NCI-H774 (cell line): ENCODE measurements at places on chromosomes 6 and 20.

DNA sequence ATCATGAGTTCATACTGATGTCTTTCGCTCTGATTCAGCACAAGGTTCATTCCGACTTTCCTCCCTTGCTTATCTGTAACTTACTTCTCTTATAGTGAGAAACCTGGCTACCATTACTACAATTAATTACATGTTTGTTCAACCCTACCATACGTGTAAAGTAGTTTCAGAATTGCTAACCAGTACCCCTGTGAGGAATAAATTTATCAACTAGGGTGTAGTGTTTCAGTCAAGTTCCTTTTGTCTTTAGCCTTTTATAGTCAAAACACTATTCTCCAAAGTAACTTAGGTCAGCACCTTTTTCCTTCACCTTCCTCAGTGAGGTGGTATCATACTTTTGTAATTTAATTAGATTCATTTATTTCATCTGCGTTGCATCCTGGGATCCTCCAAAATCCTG is 64.9 kb downstream of the MAP3K4 start:
- no peak for DNase-seq

- no peak for DNase-seq
Measured at GRCh38 chr20:55386686-55387085, 618.6 kb downstream of the CBLN4 start.

GRCh38 chr6:137387096-137387764 is 107.0 kb downstream of the OLIG3 start:
- no peak for DNase-seq

GRCh38 chr20:46366826-46367225 is 39.6 kb downstream of the ELMO2 start:
- no peak for DNase-seq

DNA sequence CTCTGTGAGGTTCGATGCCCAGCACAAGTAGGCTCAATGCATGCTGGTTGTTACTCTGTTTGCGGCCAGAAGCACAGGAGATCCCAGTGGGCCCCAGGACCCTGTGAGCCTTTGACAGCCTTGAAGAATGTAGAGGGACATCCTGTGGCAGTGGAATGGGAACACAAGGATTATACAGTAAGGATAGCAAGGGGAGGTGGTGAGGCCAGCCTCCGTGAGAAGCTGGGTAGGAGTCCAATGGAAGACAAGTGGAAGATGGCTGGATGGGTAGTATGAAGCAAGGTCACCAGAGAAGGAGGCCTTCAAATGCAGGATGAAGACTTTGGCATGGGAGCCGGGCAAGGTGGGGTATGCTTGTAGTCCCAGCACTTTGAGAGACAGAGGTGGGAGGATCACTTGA is 622.9 kb upstream of the CDH4 start:
- DNase-seq = no peak

GRCh38 chr6:166257911-166258318 is 50.3 kb downstream of the PRR18 start:
- DNase-seq = no peak

DNA sequence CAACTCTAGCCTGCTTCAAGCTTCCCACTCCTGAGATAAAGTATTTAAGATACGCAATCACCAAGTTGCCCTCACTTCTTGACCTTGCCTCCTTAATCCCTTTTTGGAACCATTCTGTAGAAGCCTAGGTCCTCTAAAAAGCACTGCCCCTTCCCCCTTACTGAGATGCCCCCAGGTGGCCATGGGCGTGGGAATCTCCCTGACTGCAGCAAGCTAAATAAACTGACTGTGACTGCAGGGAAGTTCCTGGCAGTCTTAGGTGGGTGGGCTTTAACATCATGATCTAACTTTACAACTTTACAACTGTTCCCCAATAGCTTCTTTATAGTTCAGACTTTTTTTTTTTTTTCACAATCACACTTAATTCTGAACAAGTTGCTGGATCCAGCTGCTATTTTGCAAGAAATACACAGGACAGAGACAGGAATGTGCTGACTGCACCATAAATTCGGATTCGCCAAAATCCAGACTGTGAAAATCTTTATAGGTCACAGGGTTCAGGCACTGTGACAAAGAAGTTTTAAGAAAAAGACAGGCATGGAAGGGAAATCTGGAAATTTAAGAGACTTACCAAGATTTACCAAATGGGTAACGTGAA is 344.2 kb upstream of the SULF2 start:
- DNase-seq = no peak

GRCh38 chr6:11672256-11672655 is 106.3 kb downstream of the ADTRP start:
- no peak for DNase-seq

- no peak for DNase-seq
Measured at GRCh38 chr6:165245287-165245686, 64.1 kb downstream of the C6orf118 start.

DNA sequence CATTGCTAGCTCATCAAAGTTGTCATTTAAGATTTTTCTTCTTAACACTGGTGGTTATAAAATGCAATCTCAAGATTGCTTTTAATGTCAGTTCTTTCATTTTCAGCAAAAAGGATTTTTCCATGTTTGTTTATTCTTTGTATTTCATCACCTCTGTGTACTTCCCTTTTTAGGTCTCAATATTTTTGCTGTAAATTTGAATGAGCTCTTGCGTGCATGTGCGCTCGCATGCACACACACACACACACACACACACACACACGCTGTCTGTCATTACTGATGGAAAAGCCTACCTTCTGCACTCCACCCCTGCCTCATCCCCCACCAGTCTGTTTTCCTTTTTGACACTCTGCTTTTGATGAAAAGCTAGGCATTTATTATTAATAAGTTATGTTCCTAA is 85.3 kb upstream of the FYN start:
- no peak for DNase-seq

DNA sequence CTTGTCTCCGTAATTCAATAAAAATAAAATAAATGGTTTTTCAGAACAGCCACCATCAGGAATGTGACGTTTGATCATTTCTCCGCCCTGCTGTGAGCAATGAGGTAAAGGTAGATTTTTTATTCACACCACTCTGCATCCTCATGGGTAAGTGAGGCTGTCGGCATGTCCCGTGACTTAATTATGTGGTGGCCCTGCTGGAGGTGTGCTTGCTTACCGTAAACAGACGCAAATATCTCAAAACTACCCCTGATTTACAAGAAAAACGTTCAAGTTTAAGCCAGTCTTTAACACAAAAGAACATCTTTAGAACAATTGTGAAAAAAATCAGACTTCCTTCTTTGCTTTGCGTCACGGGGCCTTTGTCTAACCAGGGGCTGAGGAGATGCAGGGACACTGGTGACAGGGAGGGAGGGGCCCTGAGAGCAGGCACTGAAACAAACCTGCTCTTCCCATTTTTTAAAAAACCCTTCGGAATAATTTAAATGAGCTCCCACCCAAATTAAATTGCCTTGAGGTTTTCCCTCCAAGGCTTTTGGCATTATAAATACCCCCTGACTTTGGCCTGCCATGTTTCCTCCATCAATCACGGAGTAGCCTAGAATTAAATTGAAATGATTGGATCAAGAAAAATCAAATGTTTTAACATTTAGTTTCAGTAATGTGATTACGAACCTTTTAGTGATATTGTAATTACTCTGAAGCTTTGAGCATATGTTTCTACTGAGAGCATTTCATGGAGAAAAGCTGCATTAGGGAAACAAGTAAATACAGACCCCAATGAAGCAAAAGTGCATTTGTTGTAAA is 13.4 kb downstream of the PRKN start:
- no peak for DNase-seq

GRCh38 chr6:15504581-15505350 is 158.1 kb downstream of the DTNBP1 start:
- DNase-seq = peak; percentile 15

GRCh38 chr20:49270177-49270576 is 7.7 kb downstream of the ZNFX1 start:
- no peak for DNase-seq

- DNase-seq = peak; percentile 29
Measured at GRCh38 chr6:89281779-89282246, 33.3 kb downstream of the GABRR2 start.

DNA sequence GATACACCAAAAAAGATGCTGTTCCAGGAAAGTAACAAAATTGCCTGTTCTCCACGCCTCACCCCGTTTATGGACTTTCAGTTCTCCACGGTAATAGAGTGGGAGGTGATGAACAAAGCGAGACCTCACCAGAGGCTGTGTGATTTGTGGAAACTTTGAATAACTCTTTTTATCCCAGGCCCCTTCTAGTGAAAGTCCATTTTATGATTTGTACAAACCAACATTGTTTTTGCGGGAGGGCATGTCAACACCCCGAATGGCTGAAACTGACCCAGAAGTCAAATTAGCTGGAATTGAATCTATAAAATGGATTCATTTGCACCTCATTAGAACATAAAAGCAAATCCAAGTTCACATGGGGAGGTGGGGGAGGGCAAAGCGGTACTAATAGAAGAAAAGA is 517.8 kb downstream of the CDH26 start:
- no peak for DNase-seq

DNA sequence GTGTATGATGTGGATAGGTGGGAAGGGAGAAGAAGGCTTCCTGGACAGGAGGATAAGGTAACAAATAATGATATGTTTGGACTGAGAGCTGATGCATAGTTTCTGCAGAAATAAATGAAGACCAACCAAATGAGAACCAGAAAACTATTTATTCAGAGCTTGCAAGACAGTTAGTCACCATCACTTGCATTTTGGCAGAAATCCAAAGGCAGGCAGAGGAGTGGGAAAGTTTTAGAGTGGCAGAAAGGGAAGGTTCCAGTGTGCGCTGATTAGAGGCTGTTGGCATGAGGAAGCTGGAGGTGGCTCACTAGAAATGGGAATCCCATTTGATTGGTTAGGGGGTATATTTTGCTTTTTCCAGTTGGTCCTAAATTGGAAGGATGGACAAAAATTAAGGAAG is 13.0 kb upstream of the F13A1 start:
- DNase-seq = no peak

DNA sequence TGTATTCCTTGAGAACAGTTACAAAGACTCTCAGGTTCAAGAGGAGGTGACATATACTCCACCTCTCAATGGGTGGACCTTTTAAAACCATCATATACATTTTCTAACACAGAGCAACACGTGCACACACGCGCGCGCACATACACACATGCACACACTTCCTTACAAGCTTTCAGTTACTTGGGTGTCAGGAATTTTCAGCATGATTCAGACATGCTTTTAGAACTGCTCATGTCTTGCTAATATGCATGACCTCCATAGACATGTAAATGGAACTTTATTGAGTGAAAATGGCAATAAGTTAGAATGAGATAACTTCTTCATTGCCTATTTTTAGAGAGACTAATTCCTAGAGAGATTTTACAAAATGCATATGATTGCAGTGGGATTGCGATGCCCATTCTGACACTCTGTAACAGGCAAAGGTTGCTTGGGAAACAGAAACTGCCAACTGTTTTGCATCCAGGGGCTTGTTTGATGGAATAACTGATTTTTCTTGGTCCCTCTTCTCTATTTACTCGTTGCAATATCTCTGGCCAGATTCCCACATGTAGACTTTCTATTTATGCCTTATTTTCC is 531.4 kb upstream of the RNF217 start:
- no peak for DNase-seq

- DNase-seq = no peak
Measured at GRCh38 chr20:46690219-46691106, 1.2 kb upstream of the TP53RK start.
